ENCODE measurements at places on chromosomes 1 and 21.

DNA sequence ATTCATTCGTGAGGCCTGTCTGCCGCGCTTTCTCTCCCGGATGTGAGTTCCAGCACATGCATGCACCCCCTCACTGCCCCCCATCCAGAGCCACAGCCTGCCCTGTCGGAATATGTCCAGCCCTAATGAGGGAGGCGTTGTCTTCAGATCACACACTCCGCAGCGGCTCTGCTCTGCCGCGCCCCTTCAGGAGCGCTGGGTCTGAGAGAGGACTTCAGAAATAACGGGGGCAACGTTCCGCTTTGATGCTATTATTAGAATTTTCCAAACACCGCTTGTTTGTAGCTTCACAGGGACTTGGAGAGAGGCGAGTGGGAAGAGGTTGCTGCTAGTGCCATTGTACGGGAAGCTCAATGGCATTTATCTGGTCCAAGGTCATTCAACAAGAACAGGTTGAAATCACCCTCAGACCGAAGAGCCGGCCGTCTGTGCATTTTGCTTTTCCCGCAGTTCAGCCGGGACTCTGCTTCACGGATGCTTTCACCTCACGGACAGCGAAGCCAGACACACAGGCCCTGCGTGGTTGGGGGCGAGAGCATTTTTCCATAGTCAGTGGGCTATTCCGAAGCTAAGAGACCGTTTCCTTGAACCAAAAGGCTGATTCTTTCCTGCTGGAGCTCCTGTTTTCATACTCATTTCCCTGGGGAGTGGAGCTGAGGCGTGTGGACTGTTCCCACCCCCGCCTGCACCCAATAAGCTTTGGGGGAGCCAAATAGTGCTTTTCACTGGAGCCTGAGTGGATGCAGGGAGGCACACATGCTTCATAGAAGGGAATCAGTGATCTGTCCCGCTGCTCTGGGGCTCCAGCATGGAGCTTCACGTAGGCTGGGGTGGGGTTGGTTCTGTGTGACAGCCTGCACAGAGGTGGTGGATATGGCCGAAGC lies 69.7 kb downstream of the GALNT2 start:
- no peak for DNase-seq

GRCh38 chr1:230594214-230594773 lies 48.0 kb upstream of the COG2 start:
- DNase-seq, result no peak

GRCh38 chr1:243712941-243713340 lies 137.1 kb downstream of the AKT3 start:
- DNase-seq, result peak; percentile 14

- DNase-seq, result no peak
These were observed 170.2 kb upstream of the KCNJ15 start for GRCh38 chr21:38086580-38086979.

- DNase-seq, result no peak
These were observed 477.2 kb upstream of the CAMK1G start for GRCh38 chr1:209106237-209106741.

GRCh38 chr1:234917495-234918180 lies 211.0 kb downstream of the TOMM20 start:
- DNase-seq, result no peak

- DNase-seq, result no peak
These were observed 637.9 kb upstream of the RGS18 start for GRCh38 chr1:191520345-191520744.

- peak; percentile 96 for DNase-seq
These were observed 77.0 kb downstream of the ZZZ3 start for GRCh38 chr1:77605246-77606026.

DNA sequence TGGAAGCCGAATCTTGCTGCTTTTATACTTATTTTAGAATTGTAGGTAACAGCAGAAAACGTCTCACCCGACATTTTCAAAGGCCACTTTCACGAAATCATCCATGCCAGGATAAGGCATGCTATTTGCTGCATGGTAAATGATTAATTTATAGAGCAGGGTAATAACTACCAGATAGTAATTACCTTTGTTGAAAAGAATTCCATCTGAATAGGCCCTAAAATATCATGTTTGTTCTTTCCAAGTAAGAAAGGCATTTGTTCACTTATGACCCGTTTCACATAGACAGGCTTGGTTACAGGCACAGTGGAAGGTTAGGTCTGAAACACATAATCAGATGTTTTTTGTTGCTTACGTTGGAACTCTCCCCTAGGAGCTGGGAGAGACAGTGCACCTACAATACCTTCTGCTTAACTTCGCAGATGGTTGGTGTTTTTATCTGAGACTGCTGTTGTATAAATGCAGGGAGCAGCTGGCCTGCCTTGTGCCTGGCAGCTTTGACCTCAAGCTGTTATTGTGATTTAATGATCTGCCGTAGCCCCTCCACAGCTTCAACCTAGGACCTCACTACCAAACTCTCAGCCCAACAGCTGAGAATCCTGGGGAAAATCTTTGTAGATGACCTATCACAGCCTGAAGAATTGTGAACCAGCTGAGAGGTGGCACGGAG lies 1.6 kb downstream of the SLC44A3 start:
- no peak for DNase-seq

GRCh38 chr1:160705742-160706141 lies 5.9 kb downstream of the CD48 start:
- DNase-seq, result no peak

DNA sequence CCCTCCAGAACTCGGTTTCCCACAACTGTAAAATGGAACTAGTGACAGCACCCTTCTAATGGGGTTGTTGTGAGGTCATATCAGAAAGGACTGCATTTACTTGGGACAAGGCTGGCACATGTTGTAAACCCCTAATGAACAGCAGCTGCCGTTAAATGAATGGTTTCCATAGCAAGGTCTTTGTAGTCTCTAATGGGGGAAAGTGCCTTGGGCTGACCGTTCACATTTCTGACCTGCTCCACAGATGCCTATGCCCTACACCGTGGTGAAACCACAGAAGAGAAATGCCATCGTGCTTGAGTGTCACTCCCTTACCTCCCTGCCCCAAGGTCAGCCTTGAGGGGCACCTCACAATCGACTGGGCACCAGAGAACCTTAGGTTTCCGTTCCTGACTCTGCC lies 143.1 kb downstream of the ZSCAN20 start:
- DNase-seq, result no peak

DNA sequence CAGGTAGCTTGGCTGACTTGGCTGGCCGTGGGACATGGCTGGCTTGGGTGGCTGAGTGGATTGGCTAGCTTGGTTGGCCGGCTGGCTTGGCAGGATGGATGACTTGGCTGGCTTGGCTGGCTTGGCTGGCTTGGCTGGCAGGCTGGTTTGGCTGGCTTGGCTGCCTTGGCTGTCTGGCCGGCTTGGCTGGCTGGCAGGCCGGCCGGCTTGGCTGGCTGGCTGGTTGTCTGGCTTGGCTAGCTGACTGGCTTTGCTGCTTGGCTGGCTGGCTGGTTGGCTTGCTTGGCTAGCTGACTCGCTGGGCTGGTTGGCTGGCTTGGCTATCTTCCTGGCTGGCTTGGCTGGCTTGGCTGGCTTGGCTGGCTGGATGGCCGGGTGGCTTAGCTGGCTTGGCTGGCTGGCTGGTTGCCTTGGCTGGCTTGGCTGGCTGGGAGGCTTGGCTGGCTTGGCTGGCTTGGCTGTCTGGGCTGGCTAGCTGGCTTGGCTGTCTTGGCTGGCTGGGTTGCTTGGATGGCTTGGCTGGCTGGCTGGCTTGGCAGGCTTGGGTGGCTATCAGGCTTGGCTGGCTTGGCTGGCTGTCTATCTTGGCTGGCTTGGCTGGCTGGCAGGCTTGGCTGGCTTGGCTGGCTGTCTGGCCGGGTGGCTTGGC lies 129.7 kb upstream of the FAM72C start:
- no peak for DNase-seq

DNA sequence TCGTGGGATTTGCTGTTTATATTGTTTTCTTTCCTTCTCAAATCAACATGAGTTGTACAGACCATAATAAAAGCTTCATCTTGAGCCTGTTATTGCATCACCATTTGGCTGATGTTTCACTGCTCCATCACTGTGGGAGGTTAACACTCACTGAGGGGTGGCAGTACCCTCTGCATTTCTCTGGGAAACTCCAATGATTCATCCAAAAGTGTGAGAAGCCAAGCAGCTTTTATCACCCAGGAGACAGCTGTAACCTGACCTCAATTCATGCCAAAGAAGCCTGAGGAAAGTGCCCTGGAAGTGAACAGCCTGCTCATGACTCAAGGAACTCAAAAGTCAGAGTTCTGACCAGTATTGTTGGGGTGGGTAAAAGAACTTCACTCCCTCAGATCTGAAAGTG lies 84.1 kb downstream of the GPR88 start:
- DNase-seq, result no peak

GRCh38 chr1:65429806-65430205 lies 9.3 kb downstream of the LEPR start:
- no peak for DNase-seq

DNA sequence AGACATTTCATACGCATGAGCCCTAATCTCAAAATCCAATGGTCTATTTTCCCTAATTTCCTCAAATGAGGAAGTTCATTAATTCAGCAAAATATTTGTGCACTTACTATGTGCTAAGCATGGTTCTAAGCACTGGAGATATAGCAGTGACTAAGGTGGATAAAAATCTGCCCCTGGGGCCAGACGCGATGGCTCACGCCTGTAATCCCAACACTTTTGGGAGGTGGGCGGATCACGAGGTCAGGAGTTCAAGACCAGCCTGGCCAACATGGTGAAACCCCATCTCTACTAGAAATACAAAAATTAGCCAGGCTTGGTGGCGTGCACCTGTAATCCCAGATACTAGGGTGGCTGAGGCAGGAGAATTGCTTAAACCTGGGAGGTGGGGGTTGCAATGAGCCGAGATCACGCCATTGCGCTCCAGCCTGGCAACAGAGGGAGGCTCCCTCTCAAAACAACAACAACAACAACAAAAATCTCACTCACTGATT lies 4.3 kb upstream of the MIIP start:
- DNase-seq, result no peak

DNA sequence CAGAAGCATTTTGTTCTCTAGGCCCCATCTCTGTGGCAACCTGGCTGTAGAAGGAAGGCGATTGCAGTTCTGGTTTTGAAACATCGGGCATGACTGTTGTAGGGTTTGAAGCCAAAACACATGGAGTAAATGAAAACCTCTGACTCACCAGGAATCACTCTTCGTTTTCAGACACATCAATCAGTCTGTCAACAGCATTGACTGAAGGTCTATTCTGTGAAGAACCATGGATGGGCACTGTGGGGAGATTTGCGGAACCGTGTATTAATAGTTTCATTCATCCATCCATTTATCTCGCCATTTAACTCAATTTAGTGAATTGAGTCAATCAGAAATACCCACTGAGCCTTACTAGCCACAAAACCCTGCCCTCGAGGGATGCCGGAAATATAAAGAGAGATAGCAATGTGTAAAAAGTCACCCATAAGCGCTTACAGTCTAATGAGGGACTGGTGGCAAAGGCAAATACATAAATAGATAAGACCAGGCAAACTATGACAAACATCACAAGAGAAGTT lies 364.6 kb upstream of the PROX1 start:
- DNase-seq, result peak; percentile 62

GRCh38 chr1:38127428-38127827 lies 80.8 kb upstream of the POU3F1 start:
- no peak for DNase-seq

- no peak for DNase-seq
These were observed 15.0 kb upstream of the ID3 start for GRCh38 chr1:23574265-23574754.

- no peak for DNase-seq
These were observed 699.9 kb downstream of the MATN1 start for GRCh38 chr1:30023339-30024022.

GRCh38 chr21:25501996-25502665 lies 105.2 kb downstream of the MRPL39 start:
- no peak for DNase-seq

- DNase-seq, result no peak
These were observed 48.7 kb upstream of the EDN2 start for GRCh38 chr1:41533016-41533730.

DNA sequence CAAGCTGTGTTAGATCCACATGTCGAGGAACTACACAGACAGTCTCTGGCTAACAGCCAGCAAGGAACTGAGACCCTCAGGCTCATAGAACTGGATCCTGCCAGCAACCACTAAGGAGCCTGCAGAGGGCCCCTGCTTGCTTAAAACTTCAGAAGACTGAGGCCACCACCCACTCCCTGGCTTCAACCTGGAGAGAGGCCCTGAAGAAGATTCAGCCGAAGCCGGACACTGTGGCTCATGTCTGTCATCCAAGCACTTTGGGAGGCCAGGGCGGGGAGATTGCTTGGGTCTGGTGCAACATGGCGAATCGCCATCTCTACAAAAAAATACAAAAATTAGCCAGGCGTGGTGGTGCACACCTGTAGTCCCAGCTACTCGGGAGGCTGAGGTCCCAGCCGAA lies 92.6 kb upstream of the TMPRSS2 start:
- no peak for DNase-seq

GRCh38 chr1:12326986-12327385 lies 97.2 kb downstream of the VPS13D start:
- DNase-seq, result no peak

DNA sequence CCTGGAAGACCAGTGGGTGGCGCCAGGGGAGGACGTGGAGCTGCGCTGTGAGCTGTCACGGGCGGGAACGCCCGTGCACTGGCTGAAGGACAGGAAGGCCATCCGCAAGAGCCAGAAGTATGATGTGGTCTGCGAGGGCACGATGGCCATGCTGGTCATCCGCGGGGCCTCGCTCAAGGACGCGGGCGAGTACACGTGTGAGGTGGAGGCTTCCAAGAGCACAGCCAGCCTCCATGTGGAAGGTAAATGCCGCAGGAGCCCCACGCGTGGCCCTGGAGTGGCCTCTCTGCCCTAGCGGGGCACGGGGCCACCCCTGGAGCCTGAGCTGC lies 75.2 kb downstream of the OBSCN start:
- no peak for DNase-seq
